Liver (tissue), 10 donors: ENCODE measurements at places on chromosomes 16 and 17. TPM values are rescaled to one million over a fixed set of nuclear protein-coding genes. Genes with fewer than 3 reads are reported as not detected.

- H3K27me3 ChIP-seq = no peaks in the 10 kb centered on the region
- no peaks in the 10 kb centered on the region for H3K36me3 ChIP-seq
- H3K27ac ChIP-seq = peak overlapping the region; percentile 31
- no peak for DNase-seq
These were observed 86.8 kb downstream of the WWP2 start for GRCh38 chr16:69848637-69849545.

Gene NAE1
- 26.4 TPM for total RNA-seq

DNA sequence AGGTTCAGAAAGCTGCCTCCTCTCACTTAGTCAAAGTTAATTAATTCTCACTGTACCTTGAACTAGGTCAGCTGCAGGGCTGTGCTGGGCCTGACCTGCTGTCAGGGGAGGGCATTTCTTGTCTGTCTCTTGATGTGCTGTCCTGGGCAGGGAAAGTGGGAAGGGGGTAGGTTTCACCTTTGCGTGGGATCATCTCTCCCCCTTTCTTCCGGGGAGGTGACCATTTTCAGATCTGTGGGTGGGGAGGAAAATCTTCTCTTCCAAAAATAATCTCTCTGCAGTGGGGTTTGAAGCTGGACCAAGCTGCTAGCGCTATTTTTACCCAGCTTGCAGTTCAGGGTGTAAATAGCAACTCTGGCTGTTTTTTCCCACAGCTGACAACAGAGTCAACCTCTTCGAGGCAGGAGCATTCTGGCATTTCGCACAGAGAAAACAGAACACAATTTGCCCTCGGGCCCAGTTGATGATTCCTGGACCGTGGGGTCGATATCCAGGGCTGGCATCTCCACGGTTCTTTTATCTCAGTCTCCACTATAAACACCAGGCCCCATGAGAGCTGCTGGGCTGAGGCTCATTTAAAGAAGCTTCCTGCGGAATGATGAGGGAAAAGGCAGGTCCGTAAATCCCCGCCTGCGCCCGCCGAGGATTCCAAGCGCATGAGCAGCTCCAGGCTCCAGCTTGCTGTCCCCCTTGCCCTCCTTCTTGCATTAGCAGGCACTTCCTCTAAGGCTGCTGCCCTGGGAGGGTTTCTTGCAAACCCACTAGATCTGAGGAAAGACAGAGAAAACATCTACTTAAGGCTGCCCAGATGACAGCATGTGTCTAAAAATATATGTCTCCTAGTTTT lies 93.9 kb downstream of the YPEL2 start:
- H3K4me1 ChIP-seq = peaks cover 67% of the 10 kb centered on the region
- H3K27ac ChIP-seq = peak overlapping the region; percentile 52
- no peak for DNase-seq
- no peaks in the 10 kb centered on the region for H3K27me3 ChIP-seq
- no peak overlapping the region for H3K4me3 ChIP-seq
- no peaks in the 10 kb centered on the region for H3K36me3 ChIP-seq

GRCh38 chr17:50396261-50397110 lies 837 bp downstream of the LRRC59 start:
- peak overlapping the region; percentile 87 for H3K4me3 ChIP-seq
- DNase-seq = peak; percentile 52
- H3K36me3 ChIP-seq = peaks cover 12% of the 10 kb centered on the region
- H3K4me1 ChIP-seq = peaks cover 7% of the 10 kb centered on the region
- H3K27me3 ChIP-seq = no peaks in the 10 kb centered on the region

DNA sequence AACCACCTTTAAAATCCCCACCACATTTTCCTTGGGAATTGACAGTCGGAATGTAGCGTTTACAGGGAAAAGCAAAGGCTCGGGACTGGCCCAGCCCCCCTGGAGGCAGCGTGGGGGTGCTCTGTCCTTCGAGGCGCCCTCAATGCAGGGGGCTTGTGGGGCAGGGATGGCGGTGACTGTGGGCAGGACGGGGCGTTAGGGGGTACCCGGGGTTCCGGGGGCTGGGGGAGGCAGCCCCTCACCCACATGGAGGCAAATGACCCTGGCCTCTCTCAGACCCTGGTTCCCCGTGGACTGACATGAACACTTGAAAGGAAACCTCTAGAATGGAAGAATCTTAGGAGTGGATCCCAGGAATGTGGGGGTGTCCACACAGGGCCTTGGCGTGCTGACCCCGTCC lies 78.4 kb upstream of the GNG13 start:
- DNase-seq = no peak
- no peaks in the 10 kb centered on the region for H3K4me1 ChIP-seq
- H3K4me3 ChIP-seq = no peak overlapping the region
- H3K36me3 ChIP-seq = no peaks in the 10 kb centered on the region
- H3K27ac ChIP-seq = no peak overlapping the region

DNA sequence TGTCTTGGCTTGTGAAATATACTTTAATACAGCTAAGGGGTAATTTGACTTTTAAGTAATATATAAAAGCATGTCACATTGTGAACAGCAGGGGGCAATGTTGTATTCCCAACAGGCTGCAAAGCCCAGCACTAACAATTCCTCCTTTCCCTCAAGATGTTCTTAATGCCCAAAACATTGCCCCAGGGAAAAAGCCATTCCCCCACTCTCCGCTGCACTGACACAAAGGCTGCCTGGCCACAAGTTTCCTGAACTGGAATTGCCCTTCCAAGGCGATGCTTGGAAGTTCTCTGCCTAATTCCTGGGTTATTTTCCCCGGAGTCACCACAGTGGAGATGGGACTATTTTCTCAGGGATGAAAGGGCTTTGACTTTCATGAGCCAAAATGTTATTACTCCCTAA lies 27.2 kb downstream of the CLEC16A start:
- H3K27ac ChIP-seq = no peak overlapping the region
- peaks cover 2% of the 10 kb centered on the region for H3K4me1 ChIP-seq
- peaks cover 9% of the 10 kb centered on the region for H3K36me3 ChIP-seq
- H3K4me3 ChIP-seq = no peak overlapping the region
- no peaks in the 10 kb centered on the region for H3K27me3 ChIP-seq
- DNase-seq = peak; percentile 51
